Thoracic aorta (tissue), 2 donors: ENCODE measurements at places on chromosomes 5 and 9.

- no peak for DNase-seq
Observed at GRCh38 chr5:158635565-158635964, 464.2 kb downstream of the EBF1 start.

DNA sequence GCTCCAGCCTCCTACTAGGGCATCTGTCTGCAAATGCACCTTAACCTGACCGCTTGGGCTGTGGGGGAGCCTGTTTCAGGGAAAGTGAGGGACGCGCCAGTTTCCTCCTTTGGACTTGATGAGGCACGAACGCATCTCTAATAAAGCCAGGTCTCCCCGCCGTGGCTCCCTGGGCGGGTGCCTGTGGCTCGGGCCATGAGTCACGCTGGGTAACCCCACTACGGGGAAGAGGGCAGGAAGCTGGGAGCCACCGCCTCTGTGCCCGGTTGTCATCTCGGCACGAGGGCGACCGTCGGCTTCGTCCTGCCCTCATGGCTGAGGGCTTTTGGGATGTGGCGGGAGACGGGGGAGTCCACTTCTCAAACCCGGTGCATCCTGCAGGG, 12.1 kb downstream of the NOTCH1 start:
- DNase-seq: no peak

DNA sequence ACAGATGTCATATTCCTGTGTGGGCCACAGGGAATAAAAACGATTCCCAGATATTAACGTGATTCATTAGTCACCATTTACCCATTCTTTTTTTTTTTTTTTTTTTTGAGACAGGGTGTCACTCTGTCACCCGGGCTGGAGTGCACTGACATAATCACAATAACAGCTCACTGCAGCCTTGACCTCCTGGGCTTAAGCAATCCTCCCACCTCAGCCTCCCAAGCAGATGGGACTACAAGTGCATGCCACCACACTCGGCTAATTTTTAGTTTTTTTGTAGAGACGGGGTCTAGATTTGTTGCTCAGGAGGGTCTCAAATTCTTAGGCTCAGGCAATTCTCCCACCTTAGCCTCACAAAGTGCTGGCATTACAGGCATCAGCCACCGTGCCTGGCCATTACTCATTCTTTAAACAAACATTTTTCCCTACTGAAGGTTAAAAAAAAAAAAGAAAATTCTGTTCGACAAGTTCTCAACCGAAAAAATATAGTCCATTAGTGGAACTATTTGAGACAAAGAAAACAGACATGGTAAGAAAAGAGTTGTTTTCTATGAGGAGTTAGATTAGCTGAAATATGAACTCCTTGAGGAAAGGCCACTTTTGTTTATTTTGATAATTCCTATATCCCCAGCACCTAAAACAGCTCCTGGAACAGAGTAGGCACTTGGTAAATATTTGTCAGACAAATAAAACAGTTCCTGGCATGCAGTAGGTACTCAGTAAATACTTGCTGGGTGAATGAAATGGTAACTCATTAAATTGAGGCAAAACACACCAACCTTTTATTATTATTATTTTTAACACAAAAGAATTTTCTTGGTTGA, 32.1 kb upstream of the PDCL start:
- no peak for DNase-seq

GRCh38 chr9:8863069-8863468, 1063.5 kb upstream of the DMAC1 start:
- DNase-seq: no peak

- no peak for DNase-seq
Observed at GRCh38 chr9:8779478-8779877, 979.9 kb upstream of the DMAC1 start.

DNA sequence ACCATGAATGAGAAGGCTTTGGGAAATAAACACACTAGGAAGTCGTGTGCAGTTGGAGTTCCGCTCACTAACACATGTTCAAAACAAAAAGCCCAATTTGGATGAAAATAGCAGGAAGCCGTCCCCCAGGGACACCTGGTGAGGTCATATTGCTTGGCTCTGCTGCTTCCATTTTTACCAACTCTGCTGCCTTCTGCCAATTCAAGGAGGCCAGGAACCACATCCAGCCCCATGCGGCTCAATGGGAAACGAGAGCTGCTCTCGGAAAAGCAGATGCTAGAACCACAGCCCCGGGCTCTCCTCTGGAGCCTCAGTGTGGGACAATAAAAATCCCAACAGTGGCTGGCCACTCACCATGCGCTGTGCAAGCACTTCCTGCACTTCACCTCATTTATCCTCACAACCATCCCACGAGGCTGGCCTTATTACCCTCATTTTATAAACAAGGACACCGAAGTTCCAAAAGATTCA, 13.4 kb downstream of the ADAM19 start:
- peak; percentile 67 for DNase-seq

GRCh38 chr5:57948091-57948490, 465.5 kb upstream of the ACTBL2 start:
- DNase-seq: no peak

DNA sequence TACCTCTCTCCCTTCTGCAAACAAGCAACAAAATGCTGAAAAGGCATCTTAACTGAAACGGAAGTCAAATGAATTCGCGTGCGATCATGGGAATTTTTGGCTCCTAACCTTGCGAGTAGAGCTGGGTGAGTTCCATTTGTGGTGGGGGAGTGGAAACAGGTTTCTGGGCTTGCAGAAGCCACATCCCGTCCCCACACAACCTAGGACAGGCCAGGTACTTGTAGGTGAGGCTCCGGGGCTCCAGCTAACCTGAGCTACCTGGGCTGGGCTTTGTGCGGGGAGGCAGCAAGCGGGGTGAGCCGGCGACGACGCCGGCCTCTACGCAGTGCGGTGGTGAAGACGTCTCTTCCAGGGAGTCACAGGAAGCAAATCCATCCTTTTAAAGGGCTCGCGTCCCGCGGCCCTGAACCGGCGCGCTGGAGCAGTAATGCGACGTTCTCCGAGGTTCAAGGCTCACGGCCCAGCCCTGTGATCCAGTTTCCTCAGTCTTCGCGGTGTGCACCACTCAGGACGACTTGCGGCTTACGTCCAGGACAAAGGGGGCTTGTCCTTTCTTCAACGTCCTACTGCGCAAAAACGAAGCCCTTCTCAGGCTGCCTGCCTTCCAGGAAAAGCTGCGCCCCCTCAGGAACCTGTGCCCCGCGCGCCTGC, 567 bp upstream of the SPIN1 start:
- DNase-seq: peak; percentile 3

DNA sequence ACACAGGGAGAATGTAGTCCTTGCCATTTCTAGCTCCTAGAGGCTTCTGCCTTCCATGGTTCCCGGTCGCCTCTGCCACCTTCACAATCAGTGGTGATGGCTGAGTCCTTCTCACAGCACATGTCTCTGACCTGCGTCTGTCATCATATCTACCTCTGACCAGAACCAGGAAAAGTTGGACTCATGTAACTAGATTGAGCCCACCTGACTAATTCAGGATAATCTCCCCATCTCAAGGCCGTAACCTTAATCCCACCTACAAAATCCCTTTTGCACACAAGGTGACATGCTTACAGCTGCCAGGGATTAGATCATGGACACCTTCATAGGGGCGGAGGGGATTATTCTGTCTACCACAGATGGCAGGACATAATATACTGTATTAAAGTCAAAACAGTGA, 375.6 kb downstream of the ICE1 start:
- DNase-seq: no peak

- DNase-seq: no peak
Observed at GRCh38 chr5:116272281-116272941, 187.6 kb downstream of the COMMD10 start.

- DNase-seq: no peak
Observed at GRCh38 chr5:78881884-78882283, 103.2 kb downstream of the ARSB start.

DNA sequence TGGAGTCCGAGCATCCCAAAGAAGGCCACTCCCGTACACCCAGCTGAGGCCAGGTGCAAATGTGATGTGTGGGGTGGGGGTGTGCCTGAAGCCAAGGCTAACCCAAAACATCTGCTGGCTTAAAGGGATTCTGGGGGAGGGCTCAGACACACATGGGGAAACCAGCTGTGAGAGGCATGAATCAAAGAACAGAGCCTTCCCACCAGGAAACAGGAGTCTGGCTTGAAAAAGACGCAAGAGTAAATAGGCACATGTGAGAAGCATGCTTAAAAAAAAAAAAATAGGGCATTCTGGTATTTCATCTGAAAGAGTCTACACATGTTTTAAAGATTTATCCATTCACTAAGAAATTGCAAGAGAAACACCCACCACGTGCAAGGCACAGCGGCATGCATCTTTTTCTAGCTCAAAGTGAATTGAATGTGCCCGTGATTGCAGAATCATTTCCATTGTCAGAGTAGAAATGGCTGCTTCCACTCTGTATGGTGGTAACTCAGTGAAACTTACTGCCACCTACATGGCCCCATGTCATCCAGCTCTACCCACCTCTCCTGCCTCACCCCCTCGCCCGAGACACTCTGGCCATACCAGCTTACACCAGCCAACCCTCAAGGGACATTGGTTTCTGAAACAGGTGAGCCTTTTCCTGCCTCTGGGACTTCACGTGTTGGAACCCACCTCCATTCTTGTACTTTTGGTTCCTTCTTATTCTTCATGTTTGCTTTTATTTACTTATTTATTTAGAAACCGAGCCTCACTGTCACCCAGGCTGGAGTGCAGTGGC, 71.5 kb downstream of the SEMA5A start:
- no peak for DNase-seq

DNA sequence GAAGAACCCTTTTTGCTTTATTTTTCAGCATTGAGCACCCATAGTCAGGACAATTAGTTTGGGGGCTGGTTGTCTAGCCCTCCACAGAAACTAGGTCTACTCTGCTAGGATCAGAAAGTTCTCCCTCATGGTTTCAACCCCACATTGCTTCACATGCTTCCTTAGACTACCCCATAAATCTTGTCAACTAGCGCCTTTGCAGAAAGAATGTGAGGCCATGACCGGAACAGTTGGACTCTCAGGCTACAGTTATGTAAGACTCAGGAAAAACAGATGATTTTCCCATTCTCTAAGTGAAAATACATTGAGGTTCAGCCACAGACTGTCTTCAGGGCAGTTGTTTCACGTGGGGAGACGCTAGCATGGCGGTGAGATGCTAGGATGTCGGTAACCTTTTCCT, 255.6 kb downstream of the NR3C1 start:
- DNase-seq: no peak

DNA sequence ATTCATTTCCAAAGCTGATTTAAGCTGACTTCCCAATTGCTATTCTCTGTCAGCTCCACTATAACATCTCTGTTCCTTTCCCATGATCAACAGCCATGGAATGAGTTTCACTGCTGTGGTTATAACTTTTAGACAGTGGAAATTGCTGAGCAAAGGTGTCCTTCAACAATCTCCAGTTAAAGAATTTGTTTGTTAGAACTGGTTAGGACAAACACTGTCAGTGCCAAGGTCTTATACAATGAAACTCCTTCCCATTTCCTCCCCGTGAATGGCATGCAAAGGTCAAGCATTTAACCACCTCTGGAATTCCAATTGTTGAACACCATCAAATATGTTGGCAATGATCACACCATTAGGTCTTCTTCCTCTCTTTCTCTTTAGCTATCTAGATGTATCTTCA, 45.7 kb upstream of the GHR start:
- no peak for DNase-seq

GRCh38 chr5:141623186-141623585, 4.4 kb upstream of the DIAPH1 start:
- no peak for DNase-seq

- no peak for DNase-seq
Observed at GRCh38 chr9:131395157-131396098, 1.5 kb downstream of the PRRC2B start.

GRCh38 chr9:108014353-108014752, 524.8 kb upstream of the KLF4 start:
- DNase-seq: no peak

DNA sequence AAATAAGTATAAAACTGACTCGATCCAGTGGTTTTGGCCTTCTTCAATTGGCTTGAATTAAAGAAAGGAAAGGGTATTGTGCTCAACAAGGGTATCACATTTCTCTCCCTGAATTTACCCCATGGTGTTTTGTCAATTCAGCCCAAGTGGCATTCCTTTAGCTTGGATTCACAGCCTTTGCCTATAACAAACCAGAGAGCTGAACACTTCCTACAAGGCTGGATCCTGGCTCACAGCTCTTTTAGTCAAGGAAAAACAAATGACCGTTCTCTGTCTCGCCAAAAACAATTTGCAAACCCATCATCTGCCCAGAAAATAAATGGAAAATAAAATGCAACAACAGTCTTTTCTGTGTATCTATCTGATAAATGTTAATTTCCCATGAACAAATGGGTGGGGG, 5.7 kb downstream of the ZNF366 start:
- no peak for DNase-seq

GRCh38 chr9:115134941-115135340, 17.0 kb upstream of the TNC start:
- DNase-seq: no peak

GRCh38 chr5:74942622-74943286, 76.6 kb upstream of the FAM169A start:
- DNase-seq: no peak

DNA sequence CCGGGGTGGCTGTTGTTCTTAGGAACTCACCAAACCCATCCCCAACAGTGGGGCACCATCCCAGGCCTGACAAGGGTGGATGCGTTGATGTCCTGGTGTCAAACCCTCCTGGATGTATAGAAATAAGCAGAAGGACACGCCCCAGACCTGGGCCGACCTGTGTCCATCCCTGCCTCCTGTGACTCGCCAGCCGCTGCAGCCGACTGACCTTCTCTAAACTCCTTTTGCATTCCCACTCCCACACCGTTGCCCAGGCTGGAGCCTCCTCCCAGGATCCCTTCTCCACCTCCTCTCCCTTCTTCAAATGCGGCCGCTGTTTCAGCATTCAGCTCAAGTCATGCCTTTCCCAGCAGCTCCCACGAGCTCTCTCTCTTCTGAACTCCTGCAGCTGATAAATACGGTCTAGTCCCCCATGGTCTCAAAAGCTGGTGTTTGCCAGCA, 213.2 kb upstream of the IER5L start:
- no peak for DNase-seq

- DNase-seq: no peak
Observed at GRCh38 chr9:98993570-98993945, 49.9 kb downstream of the COL15A1 start.

GRCh38 chr9:124251605-124252378, 6.0 kb upstream of the NEK6 start:
- no peak for DNase-seq

DNA sequence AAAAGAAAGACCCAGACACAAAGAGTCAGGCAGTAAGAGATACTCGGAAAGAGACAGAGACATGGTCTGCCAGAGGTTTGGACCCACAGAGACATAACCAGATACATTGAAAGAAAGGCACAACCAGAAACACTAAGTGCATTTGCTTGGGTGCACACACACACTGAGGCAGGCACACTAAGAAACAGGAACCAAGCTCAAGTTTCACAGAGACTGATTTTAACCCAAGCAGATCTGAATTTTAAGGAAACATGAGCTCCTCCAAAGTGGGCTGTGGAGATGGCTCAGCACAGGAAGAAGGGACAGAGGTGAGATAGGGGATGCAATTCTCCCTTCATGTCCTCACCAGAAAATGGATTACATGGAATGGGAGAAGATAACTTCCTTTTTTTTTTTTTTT, 9.5 kb downstream of the AQP3 start:
- no peak for DNase-seq

GRCh38 chr5:171668097-171668412, 117.6 kb upstream of the SMIM23 start:
- DNase-seq: no peak
